ENCODE measurements at places on chromosomes 6 and 20.
A peak's percentile ranks its signal among the peaks of the same experiment; 100 is the strongest.

GRCh38 chr6:154791556-154792317, 58.5 kb downstream of the SCAF8 start:
- peak overlapping the region; percentile 49 for H3K27ac ChIP-seq
- H3K27me3 ChIP-seq: no peaks in the 10 kb centered on the region
- no peak for DNase-seq
- peaks cover 65% of the 10 kb centered on the region for H3K36me3 ChIP-seq

GRCh38 chr20:43824309-43825050, 90.2 kb upstream of the TOX2 start:
- no peaks in the 10 kb centered on the region for H3K4me1 ChIP-seq
- H3K27me3 ChIP-seq: peaks cover 64% of the 10 kb centered on the region
- no peak for DNase-seq
- H3K27ac ChIP-seq: no peak overlapping the region
- no peak overlapping the region for H3K4me3 ChIP-seq

- H3K27ac ChIP-seq: no peak overlapping the region
- peaks cover 3% of the 10 kb centered on the region for H3K36me3 ChIP-seq
- peaks cover 68% of the 10 kb centered on the region for H3K27me3 ChIP-seq
- no peaks in the 10 kb centered on the region for H3K4me1 ChIP-seq
Observed at GRCh38 chr6:4381381-4381780, 246.0 kb upstream of the ECI2 start.

GRCh38 chr6:168125429-168126001, 46.5 kb upstream of the FRMD1 start:
- H3K4me1 ChIP-seq: no peaks in the 10 kb centered on the region
- H3K27me3 ChIP-seq: no peaks in the 10 kb centered on the region
- H3K36me3 ChIP-seq: no peaks in the 10 kb centered on the region
- DNase-seq: no peak

GRCh38 chr20:36085686-36086267, 68.8 kb upstream of the EPB41L1 start:
- peaks cover 25% of the 10 kb centered on the region for H3K27me3 ChIP-seq
- no peaks in the 10 kb centered on the region for H3K36me3 ChIP-seq
- no peak for DNase-seq
- no peaks in the 10 kb centered on the region for H3K4me1 ChIP-seq
- H3K27ac ChIP-seq: no peak overlapping the region
